Vagina (tissue), 2 donors: ENCODE measurements at places on chromosomes 1 and 21.

- no peak for DNase-seq
Observed at GRCh38 chr1:19205403-19205802, 4.7 kb downstream of the UBR4 start.

- DNase-seq: peak; percentile 60
Observed at GRCh38 chr1:7385471-7386225, 385.4 kb upstream of the VAMP3 start.

DNA sequence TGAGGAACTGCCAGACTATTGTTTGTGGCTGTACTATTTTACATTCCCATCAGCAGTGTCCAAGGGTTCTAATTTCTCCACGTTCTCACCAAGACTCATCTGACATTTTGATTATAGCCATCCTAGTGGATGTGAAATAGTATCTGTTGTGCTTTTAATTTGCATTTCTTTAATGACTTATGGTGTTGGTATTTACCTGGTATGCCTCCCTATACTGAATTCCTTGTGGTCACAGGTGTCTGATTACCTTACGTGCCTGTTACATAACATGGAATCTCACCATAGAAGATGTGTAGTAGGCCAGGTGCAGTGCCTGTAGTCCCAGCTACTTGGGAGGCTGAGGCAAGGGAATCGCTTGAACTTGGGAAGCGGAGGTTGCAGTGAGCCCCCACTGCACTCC, 13.5 kb downstream of the ZYG11A start:
- DNase-seq: no peak

GRCh38 chr1:207825719-207826556, 74.1 kb downstream of the CD46 start:
- no peak for DNase-seq

DNA sequence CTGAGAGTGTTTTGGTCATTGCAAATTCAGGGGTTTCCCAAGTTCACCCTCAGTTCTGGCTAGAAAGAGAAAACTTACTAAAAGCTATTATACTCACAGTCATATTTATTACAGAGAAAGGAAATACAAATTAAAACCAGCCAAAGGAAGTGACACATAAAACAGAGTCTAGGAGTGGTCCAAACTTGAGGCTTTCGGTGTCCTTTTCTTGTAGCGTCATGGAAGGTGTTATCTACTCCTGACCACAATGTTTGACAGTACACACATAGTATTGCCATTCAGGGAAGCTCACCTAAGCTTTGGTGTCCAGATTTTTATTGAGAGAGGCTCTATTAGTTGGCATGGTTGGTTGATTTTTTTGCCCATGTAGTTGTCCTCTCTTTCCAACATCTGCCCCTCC, 59.0 kb downstream of the SLC35A3 start:
- DNase-seq: no peak

DNA sequence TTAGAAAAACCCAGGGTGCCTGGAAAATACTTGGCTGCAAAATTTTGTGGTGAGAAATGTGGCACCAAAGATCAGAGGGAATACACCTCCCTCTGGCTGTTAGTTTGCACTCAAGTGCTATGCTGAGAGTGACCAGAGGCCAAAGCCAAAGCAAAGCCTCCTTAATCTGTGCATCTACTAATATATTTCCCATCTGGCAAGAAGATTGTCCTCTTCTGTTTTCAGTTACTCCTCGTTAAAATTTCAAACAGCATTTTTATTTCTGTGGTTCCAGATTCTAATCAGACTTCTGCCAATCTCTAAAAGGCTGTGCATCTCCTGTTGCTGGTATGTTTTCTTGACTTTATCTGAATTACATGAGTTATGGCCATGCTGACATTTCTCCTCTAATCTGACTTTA, 327.4 kb downstream of the TBX15 start:
- DNase-seq: no peak

DNA sequence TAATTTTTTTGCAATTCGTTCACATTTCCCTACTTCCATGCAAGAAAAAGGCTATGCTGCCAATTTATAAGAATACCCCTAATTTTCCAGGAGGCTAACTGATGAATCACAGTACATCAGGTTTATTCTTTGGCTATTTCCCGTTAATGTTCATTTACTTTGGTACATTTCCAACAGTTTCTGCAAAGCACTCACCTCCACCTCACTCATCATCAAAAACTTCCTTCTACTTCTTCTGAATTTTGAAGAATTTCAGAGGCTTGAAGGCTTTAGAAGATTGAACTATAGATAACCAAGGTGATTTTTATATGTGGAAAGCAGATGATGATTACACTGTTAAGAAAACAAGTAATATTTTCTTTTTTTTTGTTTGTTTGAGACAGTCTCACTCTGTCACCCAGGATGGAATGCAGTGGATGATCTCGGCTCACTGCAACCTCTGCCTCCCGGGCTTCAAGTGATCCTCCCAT, 60.5 kb upstream of the HP1BP3 start:
- DNase-seq: no peak

DNA sequence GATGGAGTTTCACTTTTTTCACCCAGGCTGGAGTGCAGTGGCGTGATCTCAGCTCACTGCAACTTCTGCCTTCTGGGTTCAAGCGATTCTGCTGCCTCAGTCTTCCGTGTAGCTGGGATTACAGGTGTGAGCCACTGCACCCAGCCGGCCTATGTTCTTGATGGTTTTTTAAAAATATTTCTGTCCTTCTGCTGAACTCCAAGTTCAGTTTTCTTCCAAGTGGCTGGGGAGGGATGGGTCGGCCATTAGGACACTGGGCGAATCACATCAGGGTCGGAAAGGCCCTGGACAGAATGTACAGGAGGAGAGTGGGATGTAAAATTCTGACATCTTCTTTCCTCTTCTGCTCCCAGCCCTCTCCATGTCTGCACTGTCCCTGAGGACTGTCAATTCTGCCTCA, 289.6 kb downstream of the PTPRU start:
- no peak for DNase-seq

GRCh38 chr1:194133152-194133551, 946.7 kb upstream of the B3GALT2 start:
- no peak for DNase-seq

- no peak for DNase-seq
Observed at GRCh38 chr1:109977225-109977624, 7.3 kb upstream of the AHCYL1 start.

GRCh38 chr1:10601342-10602070, 126.8 kb downstream of the PEX14 start:
- no peak for DNase-seq

GRCh38 chr1:165600793-165601192, 30.2 kb upstream of the MGST3 start:
- no peak for DNase-seq

GRCh38 chr21:46613391-46613790, 8.5 kb upstream of the S100B start:
- no peak for DNase-seq

- DNase-seq: no peak
Observed at GRCh38 chr1:43766818-43767525, 59.6 kb downstream of the ST3GAL3 start.

GRCh38 chr1:41672173-41672572, 187.7 kb upstream of the EDN2 start:
- no peak for DNase-seq

GRCh38 chr1:64309431-64309831, 106.0 kb downstream of the UBE2U start:
- no peak for DNase-seq

DNA sequence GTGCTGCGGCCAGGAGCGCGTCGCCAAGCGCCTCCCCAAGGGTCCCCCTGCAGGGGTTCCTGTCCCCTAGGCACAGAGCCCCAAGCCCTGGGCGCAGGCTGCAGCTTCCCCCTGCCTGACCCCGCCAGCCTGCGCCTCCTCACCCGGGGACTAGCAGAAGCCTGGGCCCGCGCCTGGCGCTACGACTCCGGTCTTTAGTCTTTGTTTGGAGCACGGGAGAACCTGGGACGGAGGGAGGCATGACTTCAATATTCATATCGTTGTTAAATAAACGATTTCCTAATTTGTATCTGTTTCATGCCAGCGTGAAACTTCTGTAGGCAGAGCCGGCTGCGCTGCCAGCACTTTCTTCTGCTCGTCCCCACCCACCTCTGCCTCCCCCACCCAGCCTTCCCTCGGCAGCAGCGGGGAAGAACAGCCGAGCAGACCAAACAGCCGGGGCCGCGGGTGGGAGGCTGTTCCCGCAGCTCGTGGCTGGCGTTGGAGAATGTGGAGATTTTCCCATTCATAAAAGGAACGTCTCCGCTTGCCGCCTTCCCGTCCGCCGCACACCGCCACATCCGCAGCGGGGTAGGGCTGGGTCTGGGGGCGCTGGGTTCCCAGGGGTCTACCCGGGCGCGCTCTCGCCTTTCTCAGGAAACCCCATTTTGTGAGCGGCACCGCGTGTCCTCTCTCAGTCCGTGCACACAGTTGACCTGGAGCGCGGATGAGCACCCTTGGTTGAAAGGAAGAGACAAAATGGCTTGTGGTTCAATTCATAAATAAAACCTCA, 777 bp upstream of the TRIM67 start:
- no peak for DNase-seq

DNA sequence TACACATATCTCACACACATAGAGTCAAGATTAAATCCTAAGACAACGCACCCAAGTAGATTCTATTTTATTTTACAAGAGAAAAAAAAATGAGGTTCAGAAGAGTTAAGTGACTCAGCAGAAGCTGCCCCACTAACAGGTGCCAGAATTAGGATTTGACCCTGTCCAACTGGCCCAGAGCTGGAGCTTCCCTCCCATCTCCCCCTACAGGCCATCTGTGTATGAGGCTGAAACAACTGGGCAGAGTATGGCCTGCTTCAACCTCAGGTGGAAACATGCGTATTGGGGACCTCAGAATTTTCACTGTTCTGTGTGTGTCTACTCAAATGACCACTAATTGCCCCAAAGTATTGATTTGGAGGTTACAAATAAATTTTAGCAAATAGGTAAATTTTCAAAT, 29.9 kb downstream of the PSMG1 start:
- DNase-seq: no peak

GRCh38 chr1:12125422-12126355, 41.1 kb upstream of the TNFRSF1B start:
- DNase-seq: no peak

- DNase-seq: no peak
Observed at GRCh38 chr1:227937031-227937837, 10.5 kb downstream of the WNT9A start.

- no peak for DNase-seq
Observed at GRCh38 chr1:35692317-35692716, 26.4 kb downstream of the C1orf216 start.

DNA sequence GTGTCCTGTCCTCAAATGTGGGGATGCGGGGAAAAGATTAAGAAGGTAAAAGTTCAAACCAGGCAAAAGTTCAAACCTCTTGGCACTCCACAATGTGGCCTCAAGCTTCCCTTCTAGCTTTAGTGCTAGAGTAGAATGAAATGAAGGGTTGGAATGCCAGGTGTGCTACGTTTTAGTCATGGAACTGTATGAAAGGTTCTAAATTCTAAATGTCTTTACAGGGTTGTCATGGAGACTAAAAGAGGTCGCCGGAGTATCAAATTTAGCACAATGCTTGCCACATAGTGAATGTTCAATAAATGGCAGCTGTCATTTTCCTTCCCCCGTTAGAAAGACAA, 57.2 kb upstream of the LRRC8D start:
- no peak for DNase-seq

GRCh38 chr1:235261243-235261642, 66.7 kb downstream of the ARID4B start:
- no peak for DNase-seq

DNA sequence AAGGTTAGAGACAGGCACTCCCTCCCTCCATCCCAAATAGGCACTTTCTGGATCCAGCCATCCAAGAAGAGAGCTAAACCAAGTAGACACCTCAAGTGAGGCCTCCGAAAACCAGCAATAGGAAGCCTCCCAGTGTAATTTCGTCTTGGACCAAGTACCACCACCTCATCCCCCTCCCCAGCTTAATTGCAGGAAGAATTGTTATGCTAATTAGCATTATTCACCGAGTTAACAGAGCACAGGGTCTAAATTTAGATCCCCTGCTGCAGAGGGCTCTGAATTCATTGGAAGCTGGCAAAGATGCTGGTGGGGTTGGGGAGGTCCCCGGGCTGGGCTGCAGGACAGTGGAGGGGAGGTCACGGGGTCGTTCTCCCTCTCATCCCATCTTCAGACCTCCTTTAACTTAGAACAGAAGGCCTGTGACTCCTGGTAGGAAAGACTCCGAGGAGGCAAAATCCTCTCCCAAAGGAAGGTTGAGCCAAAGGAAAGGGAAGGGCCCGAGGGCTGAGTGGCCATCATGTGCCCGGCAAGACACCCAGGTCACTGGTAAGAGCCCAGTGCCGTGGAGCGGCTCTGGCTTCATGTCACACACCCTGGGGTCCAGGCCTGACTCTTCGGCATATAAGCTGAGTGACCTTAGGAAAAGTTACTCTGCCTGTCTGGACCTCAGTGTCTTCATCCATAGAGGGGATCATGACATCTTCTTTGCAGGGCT, 209.2 kb upstream of the GRIK3 start:
- peak; percentile 52 for DNase-seq

- no peak for DNase-seq
Observed at GRCh38 chr1:52632732-52633290, at the start of gene SHISAL2A. Gene SHISAL2A, plus strand, starts transcription at chr1:52633168. Its CDS starts 326 bp downstream, at chr1:52633494.

- no peak for DNase-seq
Observed at GRCh38 chr1:151577173-151577572, 34.7 kb upstream of the SNX27 start.

- DNase-seq: no peak
Observed at GRCh38 chr1:119101563-119101962, 38.9 kb downstream of the WARS2 start.

GRCh38 chr1:15796086-15796462, 11.4 kb downstream of the UQCRHL start:
- DNase-seq: no peak

GRCh38 chr1:118783095-118783758, 204.9 kb downstream of the TBX15 start:
- no peak for DNase-seq

- no peak for DNase-seq
Observed at GRCh38 chr1:109249654-109250401, 489 bp downstream of the CELSR2 start.

DNA sequence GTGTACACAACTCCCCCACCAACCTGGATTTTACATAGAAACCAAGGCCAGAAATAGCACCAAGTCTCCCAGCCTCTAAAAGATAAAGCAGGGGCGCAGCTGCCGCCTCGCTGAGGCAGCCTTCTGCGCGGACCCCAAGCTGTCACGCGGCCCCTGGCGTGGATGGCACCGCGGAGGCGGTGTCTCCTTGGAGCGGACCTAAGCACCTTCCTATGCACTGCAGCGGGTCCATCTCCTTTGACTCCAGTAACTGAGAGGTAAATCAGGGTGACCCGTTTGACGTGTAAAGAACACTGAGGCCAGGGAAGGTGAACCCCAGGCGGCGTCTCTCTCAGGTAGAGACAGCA, 17.0 kb downstream of the ZNF697 start:
- DNase-seq: no peak

GRCh38 chr1:11311816-11312755, 39.1 kb downstream of the UBIAD1 start:
- no peak for DNase-seq

- no peak for DNase-seq
Observed at GRCh38 chr1:24344090-24344742, 25.1 kb downstream of the GRHL3 start.

DNA sequence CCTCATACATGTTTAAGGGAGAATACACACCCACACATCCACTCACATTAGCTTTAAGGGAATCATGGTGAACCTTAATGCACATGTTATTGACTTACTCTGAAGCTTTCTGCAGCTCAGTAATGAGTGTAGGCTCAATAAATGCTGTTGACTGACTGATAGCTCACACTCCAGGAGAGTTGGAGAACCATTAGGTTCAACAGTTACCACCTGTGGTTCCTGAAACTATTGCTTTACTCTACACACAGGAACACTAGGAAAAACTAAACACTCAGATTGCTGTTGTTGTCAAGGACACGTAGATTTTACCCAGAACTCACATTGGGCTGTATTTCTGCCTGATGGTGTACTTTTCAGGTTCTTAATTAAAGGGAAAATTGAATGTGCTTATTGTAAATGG, 37.3 kb downstream of the ZC3H11B start:
- DNase-seq: no peak
